ENCODE measurements at places on chromosomes 12 and 14.
A peak's percentile ranks its signal among the peaks of the same experiment; 100 is the strongest.

GRCh38 chr14:90440021-90440451, 43.2 kb downstream of the CALM1 start:
- DNase-seq = no peak

GRCh38 chr12:62762645-62763044, 172.3 kb downstream of the PPM1H start:
- DNase-seq = no peak

GRCh38 chr12:19545301-19545700, 106.0 kb downstream of the AEBP2 start:
- DNase-seq = no peak

GRCh38 chr12:69553628-69554248, 31.5 kb upstream of the CCT2 start:
- no peak for DNase-seq

DNA sequence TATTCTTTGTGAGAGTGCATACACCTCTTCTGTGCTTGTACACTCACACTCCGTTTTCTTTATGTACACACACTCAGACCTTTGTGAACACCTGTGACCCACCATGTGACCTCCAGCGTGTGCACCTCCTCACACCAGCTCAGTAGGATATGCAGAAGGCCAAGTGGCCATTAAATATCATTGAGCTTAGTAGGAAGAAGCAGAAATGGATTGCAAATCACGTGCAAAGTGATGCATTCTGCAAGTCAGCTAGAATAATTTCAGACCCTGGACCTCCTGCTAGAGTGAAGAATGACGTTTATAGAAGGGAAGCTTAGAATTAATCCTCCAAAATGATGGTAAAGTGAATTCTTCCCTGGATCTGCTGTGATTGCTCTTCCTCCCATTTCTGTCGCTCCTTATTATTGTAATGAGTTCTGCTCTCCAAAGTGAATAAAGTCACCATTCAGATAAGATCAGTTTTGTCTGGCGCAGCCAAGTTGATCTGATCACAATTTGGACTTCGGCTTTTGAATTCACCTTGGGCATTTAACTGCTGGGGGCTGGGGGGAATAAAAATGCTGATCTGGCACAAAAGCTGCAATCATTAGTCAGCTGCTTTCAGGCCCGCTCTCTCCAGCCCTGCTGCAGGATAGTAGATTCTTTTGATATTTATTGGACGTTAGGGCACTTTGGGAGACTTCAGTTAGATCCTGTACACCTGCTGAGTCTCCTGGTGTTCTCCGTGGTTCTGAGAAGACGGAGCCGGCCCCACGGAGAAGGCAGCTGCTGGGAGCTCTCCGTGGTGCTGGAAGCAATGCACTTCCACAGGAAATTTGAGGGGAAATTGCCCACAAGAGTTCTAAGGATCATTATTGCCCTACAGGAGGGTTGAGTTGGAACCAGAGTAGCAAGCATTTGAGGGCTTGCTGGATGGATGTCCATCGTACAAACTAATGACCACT, 12.4 kb upstream of the NRXN3 start:
- DNase-seq = no peak

GRCh38 chr12:24596768-24597388, 352.0 kb downstream of the BCAT1 start:
- peak; percentile 53 for DNase-seq

DNA sequence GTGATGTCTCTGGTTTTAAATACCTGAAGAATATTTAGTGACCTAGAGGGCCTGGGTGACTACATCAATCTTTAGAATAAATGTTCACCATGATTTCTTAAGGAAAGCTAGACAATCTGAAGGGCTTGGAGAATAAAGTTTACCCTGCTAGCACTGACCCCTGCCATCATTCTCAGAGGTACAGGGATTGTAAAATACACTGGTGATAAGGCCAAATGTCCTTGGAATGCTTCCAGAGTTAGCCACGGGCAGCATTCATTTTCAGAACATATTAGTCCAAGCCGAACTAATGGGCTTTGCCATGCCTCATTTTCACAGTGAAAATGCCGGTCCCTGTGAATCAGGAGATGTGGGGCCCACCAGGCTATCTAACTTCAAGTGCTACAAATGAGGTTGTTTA, 1381.7 kb upstream of the SEL1L start:
- no peak for DNase-seq

- no peak for DNase-seq
Observed at GRCh38 chr12:49808686-49809380, 19.4 kb downstream of the NCKAP5L start.

DNA sequence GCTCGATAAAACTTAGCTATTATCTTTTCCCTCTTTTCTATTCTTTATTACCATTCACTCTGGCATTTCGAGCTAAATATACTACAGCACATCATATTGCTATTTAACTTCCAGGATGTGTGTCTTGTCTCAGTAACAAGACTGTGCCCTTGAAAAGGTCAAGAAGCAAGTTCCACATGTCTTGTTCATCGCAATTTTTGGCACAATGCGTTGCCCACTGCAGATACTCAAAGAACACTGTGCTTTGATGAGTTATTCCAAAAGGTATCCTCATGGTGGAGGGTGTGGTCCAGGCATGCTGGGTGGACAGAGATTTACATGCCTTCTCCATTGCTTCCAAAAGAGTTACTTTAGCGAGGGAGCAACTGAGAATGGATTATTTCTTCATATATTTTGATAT, 6.6 kb downstream of the E2F7 start:
- no peak for DNase-seq

DNA sequence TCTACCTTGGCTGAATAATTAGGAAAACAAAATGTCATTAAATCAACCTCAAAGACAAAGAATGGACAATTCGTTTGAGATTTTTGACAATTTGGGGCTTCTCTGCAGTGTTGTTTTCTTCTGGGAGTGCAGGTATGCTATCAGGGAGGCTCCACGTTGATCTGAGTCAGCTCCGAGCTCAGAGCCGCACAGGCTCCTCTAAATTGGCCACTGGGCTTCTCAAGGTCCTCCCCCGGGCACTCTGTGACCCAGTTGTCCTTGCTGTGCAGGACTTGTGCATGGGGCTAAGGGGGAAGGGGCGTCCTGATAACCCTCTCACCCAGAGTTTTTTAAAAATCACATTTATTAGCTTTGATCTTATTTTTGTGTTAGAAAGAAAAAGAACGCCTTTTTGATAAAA, 52.7 kb downstream of the TBX3 start:
- no peak for DNase-seq

- no peak for DNase-seq
Observed at GRCh38 chr14:67285876-67286452, 44.7 kb downstream of the PALS1 start.

DNA sequence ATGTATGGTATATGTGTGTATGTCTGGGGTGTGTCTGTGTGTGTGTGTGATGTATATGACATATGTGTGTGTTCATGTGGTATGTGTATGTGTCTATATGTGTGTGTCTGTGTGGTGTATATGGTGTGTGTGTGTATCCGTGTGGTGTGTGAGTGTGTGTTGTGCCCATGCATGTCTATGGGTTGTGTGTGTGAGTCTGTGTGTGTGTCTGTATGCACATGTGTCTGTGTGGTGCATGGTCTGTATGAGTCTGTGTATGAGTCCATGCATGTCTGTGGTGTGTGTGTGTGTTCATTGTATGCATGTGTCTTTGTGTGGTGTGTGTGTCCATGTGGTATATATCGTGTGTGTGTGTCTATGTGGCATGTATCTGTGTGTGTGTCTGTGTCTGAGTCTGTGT, 168.1 kb upstream of the GSC start:
- DNase-seq = no peak

DNA sequence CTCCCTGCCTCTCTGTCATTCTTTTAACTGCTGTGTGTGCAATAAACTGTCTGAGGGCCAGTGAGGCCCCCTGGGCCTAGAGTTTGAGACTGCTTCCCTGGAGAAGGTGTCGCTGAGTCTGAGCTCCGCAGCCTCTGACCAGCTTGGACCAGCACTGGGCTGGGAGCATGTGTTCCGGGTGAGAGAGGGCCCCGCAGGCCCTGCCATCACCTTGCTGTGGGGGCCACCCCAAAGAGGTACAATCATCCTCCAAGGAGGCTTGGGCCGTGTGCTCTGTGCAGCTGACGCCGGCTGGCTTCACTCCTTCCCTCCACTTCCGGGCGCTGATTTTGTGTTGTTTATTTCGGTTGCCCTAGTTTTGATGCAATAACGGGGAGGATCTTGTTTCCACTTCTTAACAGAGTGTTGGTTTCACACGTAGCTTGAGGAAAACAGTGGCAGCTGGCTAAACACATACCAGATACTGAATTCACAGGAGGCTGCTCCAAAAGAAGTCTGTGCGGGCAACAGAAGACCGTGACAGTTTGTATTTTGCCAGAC, 121.6 kb downstream of the TMEM132C start:
- no peak for DNase-seq

DNA sequence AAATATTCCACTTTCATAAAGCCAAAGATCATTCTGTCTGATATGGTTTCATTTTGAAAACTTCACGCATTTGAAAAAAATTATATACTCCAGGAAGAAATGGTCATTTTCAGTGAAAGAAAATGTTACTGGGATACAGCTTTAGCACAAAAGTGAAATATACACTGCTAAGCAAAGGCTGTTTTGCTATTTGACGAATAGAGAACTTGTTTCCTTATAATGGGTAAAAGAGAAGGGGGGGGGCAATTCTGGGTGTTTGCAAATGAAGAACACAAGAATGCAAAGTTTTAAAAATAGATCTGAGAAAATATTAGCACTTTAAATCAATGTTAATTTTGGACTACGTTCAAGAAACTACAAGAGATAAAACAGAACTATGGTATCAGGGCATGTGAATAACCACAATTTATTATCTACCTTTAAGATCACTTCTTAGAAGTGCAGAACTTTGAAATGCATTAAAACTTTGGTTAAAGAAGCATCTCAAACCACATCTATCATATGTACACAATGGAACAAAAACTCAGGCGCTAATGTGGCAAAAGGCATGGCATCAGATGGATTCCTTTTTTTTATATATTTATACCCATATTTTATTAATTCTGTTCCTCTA, 51.1 kb downstream of the EFCAB11 start:
- DNase-seq = no peak

DNA sequence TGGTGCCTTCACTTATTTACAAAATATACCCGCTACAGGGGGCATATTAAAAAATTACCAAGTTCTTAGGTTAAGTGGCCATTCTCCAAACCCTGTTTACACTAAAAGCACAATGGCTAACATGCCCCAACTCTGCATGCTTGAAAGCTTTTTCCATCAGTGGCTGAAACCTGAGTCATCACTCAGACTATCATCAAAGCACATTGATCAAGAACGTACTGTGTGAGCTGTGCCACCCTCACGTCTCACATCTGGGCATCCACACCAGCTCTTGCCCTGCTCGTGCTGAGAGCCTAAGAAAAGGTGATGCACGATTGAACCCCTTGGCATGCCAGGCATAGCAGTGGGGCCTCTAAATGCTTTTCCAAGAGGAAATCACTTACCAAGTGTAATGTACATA, 13.2 kb downstream of the AQP6 start:
- DNase-seq = no peak

DNA sequence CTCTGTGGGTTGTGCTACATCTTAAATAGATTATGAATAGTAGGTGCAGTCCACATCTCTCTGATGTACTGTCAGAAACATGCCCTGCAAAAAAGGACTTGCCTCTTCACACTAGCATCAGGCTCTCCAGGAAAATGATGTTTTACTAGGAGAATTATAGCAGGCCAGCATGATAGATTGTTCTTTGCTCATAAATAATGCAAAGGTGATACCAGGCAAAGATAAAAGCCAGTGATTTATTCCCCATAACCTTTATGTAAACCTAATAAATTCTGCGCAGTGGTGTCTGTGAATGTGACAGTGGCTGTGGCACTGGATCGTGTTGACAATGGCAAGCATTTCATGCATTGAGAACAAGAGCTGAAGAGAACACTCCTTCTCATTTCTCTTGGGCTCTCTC, 646.5 kb upstream of the SEL1L start:
- no peak for DNase-seq

DNA sequence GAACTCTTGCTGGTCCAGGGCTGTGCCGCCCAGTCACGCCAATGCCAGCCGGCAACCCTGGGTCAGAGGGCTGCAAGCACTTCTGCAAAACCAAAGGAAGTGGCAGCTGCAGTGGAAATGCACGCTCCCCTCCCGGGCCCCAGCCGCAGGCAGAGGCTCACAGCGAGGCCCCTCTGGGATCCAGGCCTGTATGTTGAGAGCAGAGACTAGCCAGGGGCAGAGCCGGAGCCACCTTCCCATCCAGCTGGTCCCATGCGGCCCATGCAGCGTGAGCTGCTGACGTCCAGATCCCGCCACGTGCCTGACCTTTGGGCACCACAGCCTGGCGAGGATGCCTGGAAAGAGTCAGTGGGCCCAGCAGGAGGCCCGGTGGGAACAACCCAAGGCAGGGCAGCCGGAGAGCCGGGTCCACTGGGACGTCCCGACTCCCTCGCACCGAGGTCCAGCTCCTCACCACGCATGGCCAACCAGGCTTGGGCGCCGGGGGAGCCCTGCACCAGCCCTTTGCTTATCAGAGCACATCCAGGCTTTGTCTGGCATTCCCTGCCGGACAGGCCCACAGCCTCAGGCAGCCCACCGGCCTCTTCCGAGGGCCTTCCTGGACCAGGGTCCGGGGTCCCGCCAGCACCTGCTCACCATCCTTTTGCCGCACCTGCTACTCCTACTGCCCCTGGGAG, 4.3 kb downstream of the GPR132 start:
- no peak for DNase-seq

DNA sequence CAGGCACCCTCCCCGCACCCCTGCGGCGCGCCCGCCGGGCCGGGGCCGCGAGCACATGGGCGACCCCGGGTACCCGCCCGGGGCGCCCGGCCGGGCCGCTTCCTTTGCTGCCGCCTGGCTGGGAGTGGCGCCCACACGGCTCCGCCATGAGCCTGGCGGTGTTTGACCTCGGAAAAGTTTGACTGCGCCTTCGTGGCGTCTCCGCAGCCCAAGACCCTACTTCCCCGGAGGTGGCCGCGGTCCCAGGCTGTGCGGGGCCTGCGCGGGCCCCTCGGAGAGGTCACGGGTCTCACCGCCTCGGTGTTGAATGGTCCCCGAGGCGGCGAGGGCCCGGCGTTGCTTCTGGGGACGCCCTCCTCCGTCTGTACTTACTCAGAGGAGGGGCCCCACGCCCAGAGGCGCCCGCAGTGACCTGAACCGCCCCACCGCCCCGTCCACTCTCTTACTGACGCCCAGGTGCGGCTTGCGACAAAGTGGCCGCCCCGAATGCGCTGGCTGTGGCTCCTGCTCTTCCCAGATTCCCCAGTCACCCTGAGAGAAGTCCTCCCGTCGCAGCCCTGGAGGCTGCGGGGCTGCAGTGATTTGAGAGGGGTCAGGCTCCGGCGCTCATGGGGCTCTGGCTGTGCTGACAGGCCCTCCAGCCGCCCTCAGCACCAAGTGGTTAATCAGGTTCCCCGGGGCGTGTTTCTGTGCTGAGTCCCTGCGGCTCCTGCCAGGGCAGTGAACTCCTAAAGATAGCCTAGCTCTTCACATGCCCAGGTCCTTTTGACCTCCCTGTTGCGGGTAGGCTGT, 5.8 kb downstream of the KMT5A start:
- DNase-seq = no peak

- DNase-seq = no peak
Observed at GRCh38 chr14:37991027-37991426, 216.7 kb upstream of the SSTR1 start.

- DNase-seq = no peak
Observed at GRCh38 chr12:117473856-117474255, 112.4 kb upstream of the NOS1 start.
